ENCODE measurements at places on chromosomes 2 and 18.

DNA sequence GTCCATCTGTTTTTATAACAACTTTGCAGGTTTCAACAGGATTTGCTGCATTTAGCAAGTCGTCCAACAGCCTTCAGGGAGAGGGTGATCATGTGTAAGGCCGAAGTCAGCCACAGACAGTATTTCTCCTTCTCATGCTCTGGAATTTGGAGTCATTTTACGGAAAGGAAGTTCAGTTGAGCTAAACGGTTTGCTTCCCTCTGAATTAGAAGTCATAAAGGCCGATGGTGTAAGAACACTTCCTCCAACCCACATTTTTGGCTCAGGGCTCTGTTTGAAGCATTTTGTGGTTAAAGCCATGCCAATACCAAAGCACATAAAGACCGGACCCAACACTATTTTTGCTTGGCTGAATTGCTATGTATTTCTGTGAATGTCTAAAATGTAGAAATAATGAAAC, 129.5 kb downstream of the TMEM182 start:
- no peak overlapping the region for H3K4me3 ChIP-seq
- H3K4me1 ChIP-seq, result no peaks in the 10 kb centered on the region
- H3K27me3 ChIP-seq, result no peaks in the 10 kb centered on the region
- DNase-seq, result peak; percentile 81
- no peaks in the 10 kb centered on the region for H3K36me3 ChIP-seq
- no peak overlapping the region for H3K27ac ChIP-seq

- H3K4me1 ChIP-seq, result peaks cover 57% of the 10 kb centered on the region
- H3K27me3 ChIP-seq, result no peaks in the 10 kb centered on the region
- H3K4me3 ChIP-seq, result no peak overlapping the region
- no peak for DNase-seq
Measured at GRCh38 chr2:215620528-215620927, 184.7 kb upstream of the FN1 start.

DNA sequence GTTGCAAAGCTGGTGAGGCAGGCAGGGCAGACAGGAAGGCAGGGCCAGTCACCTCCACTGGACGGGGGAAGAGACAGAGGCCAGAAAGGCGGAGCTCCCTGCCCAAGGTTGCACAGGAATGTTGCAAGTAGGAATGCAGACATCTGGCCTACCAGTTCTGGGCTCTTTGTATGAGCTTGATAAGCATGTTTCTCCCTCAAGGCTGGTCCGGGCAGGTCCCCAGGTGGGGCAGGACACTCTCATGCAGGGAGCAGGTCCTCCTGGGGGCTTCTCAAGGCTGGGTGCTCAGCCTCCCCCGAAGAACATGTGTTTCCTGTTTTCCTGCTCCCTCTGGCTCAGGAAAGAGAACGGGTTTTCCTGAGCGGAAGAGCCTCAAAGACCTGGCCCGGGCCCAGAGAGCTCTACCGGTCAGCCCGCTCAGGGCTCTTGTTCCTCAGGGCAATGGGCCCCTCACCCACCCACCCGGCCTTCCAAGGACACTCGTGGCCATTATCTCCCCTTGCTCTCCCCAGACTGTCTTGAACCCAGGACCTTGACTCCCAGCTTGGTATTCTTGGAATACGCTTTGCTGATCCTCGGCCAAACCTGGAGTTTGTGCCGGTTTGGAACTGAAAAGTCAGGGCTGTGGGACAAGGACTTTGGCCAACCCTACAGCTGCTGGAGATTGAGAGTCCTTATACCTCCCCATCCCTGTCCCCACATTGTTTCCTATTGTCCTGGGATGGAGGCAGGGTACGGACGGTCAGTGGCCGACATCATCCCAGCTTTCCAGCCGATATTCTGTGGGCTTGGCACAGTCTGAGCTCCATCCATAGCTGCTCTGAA, 87.7 kb upstream of the HAAO start:
- peak overlapping the region; percentile 37 for H3K27ac ChIP-seq
- DNase-seq, result no peak
- no peaks in the 10 kb centered on the region for H3K27me3 ChIP-seq
- H3K4me1 ChIP-seq, result peaks cover 63% of the 10 kb centered on the region
- H3K4me3 ChIP-seq, result no peak overlapping the region

DNA sequence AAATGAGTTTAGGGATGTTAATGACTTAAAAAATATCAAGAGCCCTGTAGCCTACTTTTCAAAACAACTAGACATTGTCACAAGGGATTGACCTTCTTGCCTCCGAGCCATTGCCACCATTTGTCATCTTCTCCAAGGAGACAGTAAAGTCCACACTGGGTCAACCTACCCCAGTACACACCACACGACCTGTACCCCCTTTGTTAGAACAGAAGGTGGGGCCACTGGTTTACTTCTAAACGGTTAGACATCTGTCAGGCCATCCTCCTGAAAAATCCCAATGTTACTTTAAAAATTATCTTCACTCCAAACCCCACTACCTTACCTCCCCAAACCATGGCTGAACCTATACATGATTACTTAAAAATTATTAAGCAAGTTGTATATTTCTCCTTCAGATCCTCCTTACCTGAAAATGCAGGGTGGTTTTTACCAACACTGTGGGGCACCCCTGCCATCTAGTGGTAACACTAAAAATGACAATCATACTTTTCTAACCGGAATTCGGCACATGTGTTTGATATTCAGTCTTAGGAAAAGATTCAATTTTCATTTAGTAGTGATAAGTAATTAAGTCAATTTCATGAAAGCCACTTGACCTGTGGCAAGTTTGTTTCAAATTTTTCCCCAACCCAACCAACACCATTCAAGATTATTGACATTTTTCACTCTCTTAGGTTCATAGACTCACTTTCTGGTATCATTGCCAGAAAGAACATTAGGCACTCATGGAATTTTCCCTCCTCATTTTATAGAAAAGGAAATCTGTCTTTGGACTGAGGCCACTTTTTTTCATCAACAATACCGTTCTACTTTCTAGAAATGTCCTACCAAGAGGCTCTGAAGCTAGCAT, 265.3 kb upstream of the PKDCC start:
- no peaks in the 10 kb centered on the region for H3K27me3 ChIP-seq
- DNase-seq, result no peak
- peaks cover 5% of the 10 kb centered on the region for H3K4me1 ChIP-seq
- no peak overlapping the region for H3K4me3 ChIP-seq
- H3K27ac ChIP-seq, result no peak overlapping the region

- no peaks in the 10 kb centered on the region for H3K4me1 ChIP-seq
- no peak overlapping the region for H3K4me3 ChIP-seq
- H3K27ac ChIP-seq, result no peak overlapping the region
- H3K36me3 ChIP-seq, result no peaks in the 10 kb centered on the region
Measured at GRCh38 chr2:101540518-101540917, 65.6 kb upstream of the RFX8 start.

DNA sequence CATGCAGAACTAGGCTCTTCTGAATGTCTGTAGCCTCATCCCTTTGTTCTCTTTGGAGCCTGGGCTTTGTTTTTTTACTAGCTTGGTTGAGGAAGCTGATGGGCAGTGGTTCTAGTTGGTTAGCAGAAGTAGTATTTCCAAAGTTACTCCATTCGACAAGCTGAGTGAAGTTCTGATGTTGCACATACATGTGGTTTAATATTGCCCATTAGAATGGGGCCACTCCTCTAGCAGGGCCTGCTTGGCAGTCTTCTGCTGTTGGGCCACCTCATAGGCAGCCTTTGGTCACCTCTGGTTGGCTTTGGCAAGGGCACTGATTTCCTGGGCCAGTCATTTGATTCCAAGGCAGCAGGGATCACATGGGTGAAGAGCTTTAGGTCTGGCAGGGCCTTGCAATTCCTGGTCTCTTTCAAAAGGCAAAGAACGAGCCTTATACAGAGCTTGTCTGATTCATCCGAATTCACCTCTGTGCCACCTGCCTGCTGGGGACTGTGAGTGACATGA, 2.5 kb downstream of the RPIA start:
- peaks cover 6% of the 10 kb centered on the region for H3K36me3 ChIP-seq
- no peak overlapping the region for H3K27ac ChIP-seq
- H3K4me3 ChIP-seq, result no peak overlapping the region
- no peaks in the 10 kb centered on the region for H3K27me3 ChIP-seq
- peaks cover 36% of the 10 kb centered on the region for H3K4me1 ChIP-seq
- DNase-seq, result no peak

DNA sequence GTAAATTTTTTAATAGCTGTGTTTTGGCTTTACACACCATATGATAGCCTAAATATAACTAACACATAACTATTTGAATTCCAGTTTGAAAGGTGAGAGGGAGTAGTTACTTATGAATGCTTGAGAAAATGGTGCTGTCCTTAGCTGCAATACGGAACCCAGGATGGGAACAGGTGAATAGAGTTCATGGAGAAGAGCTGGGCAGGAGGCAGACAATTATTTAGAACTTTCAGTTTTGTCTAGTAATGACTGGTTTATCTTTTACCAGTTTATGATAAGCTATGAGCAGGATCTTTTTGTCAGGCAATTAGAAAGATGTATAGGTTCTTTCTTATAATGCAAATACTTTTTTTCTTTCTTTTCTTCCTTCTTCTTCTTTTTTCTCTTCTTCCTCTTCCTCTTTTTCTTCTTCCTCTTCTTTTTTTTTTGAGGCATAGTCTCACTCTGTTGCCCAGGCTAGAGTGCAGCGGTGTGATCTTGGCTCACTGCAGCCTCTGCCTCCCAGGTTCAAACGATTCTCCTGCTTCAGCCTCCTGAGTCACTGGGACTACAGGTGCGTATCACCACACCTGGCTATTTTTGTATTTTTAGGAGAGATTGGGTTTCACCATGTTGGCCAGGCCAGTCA, 25.9 kb downstream of the UBR3 start:
- no peak overlapping the region for H3K27ac ChIP-seq
- H3K4me3 ChIP-seq, result no peak overlapping the region
- H3K27me3 ChIP-seq, result no peaks in the 10 kb centered on the region
- peaks cover 24% of the 10 kb centered on the region for H3K4me1 ChIP-seq
- no peak for DNase-seq

- H3K36me3 ChIP-seq, result no peaks in the 10 kb centered on the region
- DNase-seq, result no peak
- H3K4me3 ChIP-seq, result no peak overlapping the region
- peaks cover under 1% of the 10 kb centered on the region for H3K4me1 ChIP-seq
- no peaks in the 10 kb centered on the region for H3K27me3 ChIP-seq
Measured at GRCh38 chr2:69709290-69709689, 32.6 kb upstream of the ANXA4 start.

Measured in esophagus muscularis mucosa (tissue), 4 donors.